ENCODE measurements at places on chromosomes 4 and X.

- no peak for DNase-seq
Measured at GRCh38 chr4:179858221-179858620, 2385.0 kb upstream of the TENM3 start.

- DNase-seq = peak; percentile 42
Measured at GRCh38 chr4:2798399-2799223, 5.7 kb downstream of the SH3BP2 start.

DNA sequence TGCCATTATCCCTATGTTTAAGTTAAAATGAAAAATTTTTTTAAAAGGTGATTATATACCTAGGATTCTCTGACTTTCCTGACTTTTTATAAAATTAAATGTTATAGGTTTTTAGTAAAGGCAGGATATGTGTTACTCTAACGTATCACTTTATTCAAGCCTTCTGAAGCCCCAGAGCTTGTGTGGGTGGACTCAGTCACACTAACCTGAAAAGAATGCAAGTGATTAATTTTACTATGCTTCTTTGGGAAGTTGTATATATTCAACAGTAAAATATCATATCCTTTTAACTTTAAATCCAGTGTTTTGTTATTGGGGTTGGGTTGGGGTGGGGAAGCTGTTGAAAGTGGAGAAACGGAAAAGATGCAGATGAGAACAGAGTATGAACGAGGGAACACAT, 22.8 kb downstream of the PDLIM3 start:
- peak; percentile 64 for DNase-seq

DNA sequence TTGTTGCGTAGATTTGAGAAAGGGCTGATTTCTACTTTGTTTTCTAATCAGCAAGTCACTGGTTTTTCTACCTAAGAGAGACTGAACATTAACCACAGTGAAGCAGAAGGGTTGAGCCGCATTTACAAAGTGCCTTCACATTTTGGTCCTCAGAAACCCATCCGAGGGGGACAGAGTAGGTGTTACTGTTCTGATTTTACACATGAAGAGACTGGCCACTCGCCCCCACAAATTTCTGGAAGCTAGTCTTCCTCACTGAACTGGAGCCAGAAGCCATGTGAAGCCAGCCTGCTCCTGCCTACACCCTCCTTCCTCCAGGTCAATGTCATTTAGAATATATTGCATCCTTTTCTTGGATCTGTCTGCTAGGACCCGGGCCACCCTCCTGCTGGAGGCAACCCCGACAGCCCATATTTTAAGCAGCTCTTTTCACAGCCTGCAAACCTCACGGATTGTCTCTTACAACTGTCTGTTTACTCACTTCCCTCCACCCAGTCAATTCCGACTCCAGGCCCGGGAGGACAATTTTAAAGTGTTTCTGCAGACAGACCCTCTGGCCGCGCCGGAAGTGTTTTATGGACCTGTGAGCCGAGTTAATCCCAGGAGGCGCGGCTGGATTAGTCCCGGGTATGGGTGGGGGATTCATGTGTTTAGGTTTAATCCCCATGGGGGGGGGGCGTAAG, 73.2 kb upstream of the BCOR start:
- no peak for DNase-seq

GRCh38 chr4:123826896-123827295, 430.3 kb downstream of the SPRY1 start:
- peak; percentile 84 for DNase-seq

DNA sequence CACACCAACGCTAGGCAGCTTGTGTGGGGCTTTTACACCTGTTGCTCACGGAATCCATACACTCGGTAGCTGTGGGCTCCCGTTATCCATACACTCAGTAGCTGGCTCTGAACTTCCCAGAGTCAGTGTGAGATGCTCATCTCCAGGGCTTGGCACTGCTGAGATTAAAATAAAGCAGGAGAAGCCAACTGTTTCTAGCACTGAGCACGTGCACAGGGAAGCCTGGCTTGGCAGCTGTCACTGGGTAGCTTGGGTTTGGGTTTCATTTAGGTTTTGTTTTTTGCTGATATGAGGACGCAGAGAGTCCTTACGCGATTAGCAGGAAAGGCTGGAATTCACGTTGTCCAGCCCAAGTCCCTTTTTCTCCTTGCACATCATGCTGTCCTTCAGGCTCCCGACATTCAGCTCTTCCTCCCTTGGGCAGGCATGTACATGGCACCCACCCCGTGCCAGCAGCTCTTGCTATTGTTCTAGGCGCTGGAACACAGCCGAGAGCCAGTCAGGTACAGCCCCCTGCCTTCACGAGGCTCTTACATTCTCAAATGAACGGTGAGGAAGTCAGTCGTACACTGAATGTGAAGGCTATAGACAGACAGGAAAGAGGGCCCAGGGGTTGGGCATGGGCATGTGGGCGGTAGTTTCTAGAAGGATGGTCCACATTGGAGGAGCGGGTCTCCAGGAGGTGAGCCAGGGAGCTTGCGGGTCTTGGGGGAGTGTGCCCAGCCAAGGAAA, 25.9 kb downstream of the NSG1 start:
- no peak for DNase-seq

- no peak for DNase-seq
Measured at GRCh38 chr4:141524116-141524515, 112.3 kb upstream of the IL15 start.

GRCh38 chr4:123706973-123707372, 310.4 kb downstream of the SPRY1 start:
- DNase-seq = peak; percentile 2

DNA sequence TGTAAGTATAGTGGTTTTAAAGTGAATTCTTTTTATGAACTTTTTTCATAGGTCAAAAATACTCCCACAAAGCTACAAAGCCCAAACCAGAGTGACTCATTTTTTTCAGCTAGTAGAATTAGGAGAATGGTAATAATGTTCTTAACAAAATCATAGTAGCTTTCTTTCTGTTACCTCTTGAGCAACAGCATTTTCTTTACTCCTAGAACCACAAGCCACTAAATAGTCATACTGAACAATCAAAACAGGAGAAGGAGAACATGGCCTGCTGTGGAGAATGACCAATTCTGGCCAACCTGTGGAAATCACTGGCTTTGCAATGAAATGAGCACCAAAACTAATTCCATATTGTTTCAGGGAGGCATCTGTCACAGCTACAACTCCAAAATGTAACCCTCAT, 112.9 kb downstream of the AMMECR1 start:
- peak; percentile 77 for DNase-seq

- DNase-seq = no peak
Measured at GRCh38 chr4:169361756-169362155, 91.0 kb upstream of the SH3RF1 start.

- peak; percentile 2 for DNase-seq
Measured at GRCh38 chrX:53605004-53605403, 81.5 kb downstream of the HUWE1 start.

- peak; percentile 89 for DNase-seq
Measured at GRCh38 chr4:89129080-89129640, 17.8 kb downstream of the TIGD2 start.

- no peak for DNase-seq
Measured at GRCh38 chrX:132918523-132918922, 39.9 kb downstream of the HS6ST2 start.

DNA sequence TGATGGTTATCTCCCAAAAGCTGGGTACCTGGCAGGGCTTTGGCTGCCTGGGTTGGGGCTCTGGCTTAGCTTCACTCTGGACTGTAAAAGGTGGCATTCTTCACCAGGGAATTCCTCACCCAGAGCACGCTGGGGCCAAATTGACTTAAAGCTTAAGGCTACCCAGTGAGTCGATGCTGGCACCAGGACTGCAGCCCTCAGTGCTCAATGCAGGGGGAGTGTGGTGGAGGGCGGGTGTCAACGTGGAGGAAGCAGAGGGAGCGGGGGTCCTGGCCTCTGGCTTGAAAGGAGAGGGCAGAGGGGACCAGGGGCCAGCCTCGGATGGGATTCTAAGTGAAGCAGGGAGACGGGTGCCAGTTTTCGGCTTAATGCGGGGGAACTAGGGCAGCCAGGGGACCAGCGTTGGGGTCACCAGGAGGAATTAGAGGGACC, 446 bp upstream of the FAM50A start:
- no peak for DNase-seq

DNA sequence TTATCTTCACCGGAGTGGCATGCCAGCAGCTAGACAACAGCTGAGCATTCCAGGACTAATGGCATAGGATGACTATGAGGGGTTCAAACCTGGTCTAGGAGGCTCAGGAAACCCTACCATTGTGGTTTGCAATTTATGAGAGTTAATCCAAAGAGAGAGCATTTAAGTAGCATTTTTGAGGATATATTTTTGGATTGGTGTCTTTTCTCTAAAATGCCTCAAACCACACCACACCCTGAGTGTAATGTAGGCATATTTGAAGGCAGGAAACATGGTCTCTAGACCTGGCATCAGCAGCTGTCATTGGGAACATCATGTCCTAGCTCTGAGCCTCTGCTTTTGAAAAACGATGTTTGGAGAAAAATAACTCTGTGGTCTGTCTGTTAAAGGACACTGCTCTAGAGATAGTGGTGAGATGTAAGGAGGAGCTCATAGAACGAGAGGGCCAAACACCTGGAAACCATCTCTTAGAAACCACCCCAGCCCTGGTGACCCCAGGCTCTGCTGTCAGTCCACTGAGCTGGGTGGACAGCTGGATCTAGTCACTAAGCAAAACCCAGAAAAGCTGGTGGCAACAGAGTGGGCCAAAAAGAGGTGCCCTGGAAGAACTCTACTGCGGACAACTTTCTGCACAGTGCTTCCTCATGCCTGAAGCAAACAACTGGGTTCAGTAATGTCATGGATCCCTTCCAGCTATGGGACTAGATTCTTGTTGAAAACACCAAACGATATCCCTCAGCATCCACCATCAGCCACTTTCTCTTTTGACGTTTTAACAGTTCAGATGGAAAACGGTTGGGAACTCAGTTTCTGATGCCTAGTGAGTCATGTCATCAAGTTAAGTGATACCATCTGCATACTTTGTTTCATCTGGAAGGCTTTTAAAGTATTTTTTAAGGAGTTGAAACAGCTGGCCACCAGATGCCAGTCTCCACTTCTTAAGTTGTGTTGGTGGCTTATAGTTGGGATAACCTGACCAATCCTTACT, 100.2 kb upstream of the C1QTNF7 start:
- DNase-seq = peak; percentile 65

DNA sequence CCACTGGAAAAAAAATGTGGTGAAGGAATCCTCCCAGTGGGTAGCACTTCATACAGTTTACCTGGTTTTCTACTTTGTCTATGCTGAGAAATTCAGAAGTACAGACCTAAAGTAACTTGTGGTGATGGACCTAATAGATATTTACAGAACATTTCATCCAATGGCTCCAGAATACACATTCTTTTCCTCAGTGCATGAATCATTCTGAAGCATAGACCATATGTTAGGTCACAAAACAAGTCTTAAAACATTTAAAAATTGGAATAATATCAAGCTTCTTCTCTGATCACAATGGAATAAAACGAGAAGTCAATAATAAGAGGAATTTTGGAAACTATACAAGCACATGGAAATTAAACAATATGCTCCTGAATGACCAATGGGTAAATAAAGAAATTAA, 450.1 kb upstream of the INTU start:
- peak; percentile 26 for DNase-seq

- DNase-seq = peak; percentile 15
Measured at GRCh38 chr4:121597346-121597934, 99.3 kb downstream of the ANXA5 start.

DNA sequence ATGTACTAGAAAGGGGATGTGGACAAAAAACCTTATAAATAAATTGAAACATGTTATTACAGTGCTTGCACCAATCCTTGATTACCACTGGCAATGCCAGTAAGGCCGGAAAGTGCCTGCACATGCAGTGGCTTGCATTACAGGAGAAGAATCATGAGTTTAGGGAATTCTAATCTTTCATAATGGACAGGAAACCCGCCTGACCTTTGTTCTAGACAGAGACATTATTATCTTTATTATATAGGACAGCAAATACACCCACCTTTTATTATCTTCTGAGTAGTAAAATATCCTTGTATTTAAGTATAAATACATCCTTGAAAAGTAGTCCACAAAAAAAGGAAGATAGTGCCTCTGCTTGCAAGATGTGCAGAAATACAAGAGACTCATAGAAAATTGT, 379.9 kb upstream of the LCORL start:
- DNase-seq = no peak

- no peak for DNase-seq
Measured at GRCh38 chrX:19862634-19863211, 24.7 kb downstream of the SH3KBP1 start.

DNA sequence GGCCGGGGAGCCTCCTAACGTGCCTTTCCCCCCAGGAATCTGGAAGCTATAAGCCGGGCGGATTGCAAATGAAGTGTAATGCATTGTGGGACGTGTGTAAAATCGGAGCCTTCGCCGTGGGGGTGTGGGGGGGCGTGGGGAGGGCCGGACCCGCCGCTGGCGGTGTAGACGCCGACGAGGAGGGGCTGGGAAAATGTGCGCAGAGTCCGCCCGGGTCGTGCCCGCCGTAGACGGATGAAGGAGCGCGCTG, 1.3 kb downstream of the STOX2 start:
- no peak for DNase-seq

- peak; percentile 20 for DNase-seq
Measured at GRCh38 chrX:108415891-108416290, 22.3 kb downstream of the COL4A6 start.

GRCh38 chrX:110414273-110414672, 55.6 kb downstream of the RTL9 start:
- no peak for DNase-seq

GRCh38 chr4:98473046-98473445, 185.4 kb downstream of the TSPAN5 start:
- DNase-seq = no peak

GRCh38 chr4:188986271-188986689, 847.0 kb downstream of the TRIML1 start:
- DNase-seq = peak; percentile 73

- no peak for DNase-seq
Measured at GRCh38 chrX:71998836-71999509, 88.3 kb downstream of the NHSL2 start.

DNA sequence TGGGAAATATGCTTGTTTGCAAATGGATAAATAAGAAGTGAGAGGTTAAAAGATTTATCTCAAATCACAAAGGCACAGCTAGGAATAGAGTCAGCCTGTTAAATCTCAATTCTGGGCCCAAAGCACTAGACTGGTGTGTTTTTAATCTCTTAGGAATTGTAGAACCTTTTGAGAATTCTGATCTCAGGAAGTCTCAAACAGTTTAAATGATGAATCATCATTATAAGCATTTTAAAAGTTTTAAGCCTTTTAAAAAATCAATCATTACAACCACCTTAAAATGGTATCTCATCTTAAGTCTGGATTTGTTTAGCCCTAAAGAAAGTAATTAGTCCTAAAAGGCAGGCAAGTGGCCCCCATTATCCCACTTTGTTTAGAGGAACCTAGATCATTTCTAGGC, 17.8 kb downstream of the DGKK start:
- no peak for DNase-seq

- DNase-seq = peak; percentile 5
Measured at GRCh38 chrX:108601276-108601675, 135.1 kb downstream of the IRS4 start.

DNA sequence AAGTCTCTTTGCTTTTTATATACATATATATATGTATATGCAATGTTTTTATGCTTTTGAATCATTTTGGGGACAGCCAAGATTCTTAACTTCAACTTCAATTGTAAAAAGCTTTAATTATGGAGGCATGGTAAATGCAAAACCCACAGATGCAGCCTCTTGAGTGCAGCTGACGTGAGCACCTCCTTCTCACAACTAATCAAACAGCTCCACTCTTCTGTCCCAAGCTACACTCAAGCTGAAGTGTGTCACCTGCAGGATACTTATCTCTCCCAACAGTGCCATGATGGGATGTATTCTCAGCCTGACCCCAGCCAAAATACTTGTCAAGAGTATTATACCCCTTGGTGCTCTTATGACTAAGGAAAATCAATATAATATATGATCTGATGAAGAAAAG, 60.7 kb upstream of the BLTP1 start:
- no peak for DNase-seq

GRCh38 chr4:56704089-56704871, 23.2 kb upstream of the HOPX start:
- no peak for DNase-seq
